ENCODE measurements at places on chromosomes 16 and 17.

- DNase-seq, result no peak
Measured at GRCh38 chr17:2963332-2964027, 99.9 kb downstream of the OR1D5 start.

- no peak for DNase-seq
Measured at GRCh38 chr16:54000361-54000760, 286.2 kb downstream of the IRX3 start.

- no peak for DNase-seq
Measured at GRCh38 chr17:47630614-47631013, 19.1 kb upstream of the KPNB1 start.

GRCh38 chr16:11909653-11910545, 5.9 kb downstream of the GSPT1 start:
- DNase-seq, result peak; percentile 72

GRCh38 chr17:77886387-77886728, 72.1 kb upstream of the TNRC6C start:
- no peak for DNase-seq

DNA sequence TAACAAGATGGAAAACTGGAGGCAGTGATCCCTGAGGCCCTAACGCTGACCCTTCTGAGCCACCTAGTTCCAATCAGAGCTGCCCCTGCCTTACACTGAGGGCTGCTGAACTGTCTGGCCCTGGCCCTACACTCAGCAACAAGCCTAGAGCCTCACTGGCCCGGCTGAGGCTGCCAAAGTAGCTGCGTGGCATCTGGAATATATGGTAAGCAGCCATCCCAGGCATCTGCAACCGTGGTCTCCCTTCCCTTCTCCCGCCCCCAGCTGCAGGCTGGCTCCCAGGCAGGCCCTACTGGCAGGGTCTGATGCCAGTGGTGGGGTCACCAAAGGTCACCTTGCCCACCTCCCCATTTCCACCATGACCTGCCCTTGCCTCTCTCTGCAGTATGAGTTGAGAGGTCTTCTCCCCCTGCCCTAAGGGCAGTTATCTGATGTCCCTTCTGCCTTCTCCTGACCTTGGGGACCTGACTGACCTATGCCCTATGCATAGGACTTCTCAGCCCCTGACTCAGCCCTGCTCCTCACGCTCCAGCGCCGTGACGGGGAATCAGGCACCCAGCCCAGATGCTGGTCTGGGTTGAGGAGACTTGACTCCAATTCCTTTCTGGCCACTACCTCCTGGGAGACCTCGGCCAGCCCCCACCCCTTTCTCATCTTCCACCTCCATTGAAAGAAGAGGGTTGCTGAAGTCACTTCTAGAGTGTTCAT, 45.3 kb downstream of the CPNE2 start:
- DNase-seq, result no peak

DNA sequence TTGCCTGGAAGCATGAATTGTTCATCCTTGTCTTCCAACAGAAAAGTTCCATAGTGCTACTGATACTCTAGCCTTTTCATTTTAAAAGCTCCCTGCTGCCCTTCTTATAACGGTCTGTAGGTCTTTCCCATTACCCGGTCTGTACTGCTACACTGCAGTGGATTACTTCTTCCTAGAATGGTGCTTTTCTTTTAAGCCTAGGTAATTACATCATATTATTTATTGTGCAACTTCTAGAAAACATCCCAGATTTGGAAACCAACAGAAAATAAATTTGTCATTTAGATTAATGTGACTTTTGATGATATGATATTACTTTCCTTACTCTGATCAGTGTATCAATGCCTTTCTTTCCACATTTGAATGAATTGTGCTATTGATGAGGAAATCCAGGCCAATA, 199.4 kb downstream of the TANC2 start:
- no peak for DNase-seq

DNA sequence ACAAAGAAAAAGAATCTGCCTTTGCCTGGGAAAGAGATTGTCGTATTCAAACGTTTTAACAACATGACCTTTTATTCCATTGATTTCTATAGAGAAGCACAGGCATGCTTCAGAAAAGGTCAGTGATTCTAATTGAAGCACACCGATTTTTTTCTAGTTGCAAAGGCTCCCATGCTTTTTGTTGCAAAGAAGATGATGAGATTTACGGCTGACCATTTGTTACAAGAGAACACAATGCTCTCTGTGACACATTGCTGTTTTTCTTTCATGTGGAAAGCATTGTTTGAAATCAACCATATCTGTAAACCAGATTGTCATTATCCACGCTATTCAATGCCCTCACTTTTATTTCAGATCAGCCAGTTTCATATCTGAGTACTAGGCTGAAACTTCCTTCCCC, 99.8 kb downstream of the NLK start:
- DNase-seq, result no peak

- DNase-seq, result no peak
Measured at GRCh38 chr17:34651402-34651811, 72.0 kb downstream of the TMEM132E start.

DNA sequence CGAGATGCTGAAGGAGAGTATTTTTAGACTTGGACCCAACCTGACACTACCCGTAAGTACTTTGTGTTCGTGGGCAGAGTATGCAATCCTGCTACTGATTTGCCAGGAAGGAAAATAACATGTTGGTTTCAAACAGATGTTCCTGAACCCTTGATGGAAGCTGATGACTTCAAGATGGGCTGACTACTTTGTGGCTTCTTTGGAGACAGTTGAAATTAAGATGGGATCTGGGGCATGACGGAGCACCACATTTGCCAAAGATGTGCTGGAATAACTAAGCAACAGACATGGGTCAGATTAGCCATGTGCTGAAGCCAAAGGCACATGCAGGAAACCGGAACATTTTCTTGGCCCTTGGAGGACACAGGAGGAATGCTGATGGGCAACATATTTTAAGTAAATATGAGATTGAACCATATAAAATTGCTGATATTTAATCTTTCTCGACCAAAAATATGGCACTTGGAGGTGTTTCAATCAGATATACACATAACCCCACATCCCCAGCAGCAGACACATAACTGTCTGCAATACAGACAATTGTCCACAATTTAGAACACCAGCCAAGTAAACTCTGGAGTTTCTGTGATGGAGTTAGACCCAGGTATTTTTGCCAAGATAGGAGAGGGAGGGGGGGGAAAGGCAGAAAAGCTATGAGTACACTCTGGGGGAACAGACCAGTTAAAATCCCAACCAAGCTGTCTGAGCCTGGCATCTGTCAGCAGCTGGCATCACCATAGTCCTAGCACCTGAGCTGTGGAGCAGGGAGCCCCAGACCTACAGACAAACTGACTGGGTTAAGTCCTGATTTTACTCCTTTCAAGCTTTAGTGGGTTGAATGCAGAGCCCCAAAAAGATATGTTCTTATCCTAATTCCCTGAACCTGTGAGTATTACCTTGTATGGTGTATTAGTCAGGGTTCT, 329.4 kb upstream of the CDH5 start:
- peak; percentile 67 for DNase-seq

DNA sequence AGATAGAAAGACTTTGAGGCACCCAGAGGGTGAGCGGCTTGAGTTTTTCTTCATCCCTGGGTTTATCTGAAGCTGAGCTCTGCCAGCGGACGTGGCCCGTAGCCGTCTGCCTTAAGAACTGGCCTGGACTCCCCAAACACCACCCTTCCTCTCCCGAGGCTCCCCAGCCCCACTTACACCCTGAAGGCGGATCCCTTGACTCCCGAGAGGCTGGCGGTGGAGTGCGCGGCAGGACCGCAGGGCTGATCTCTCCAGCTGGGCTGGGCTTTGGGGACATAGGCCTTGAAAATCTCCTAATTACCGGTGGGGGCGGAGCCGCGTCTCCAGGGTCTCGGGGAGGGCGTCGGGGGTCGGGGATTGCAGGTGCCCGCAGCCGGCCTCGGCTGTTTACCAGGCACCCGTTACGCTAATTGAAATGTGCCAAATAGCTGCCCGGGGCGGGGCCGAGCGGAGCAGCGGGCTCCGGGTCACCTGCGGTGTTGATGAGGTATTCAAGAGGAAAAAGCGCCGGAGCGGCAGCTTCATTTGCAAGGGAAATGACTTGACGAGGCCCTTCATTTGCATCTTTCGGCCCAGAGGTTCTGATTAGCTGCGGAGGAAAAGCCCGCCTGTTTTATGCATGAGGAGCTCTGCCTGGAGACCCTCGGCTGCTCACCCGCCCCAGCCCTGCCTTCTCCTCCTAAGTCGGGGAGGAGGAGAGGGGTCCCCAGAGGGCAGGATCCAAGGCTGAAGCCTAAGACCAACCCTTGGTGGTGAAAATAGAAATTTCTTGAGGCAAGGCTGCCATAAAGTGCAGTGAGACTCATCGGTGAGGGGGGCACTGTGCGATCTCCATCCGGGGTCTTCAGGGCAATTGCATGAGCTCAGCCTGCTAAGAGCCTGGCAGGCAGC, 100.7 kb downstream of the MGAT5B start:
- DNase-seq, result no peak

DNA sequence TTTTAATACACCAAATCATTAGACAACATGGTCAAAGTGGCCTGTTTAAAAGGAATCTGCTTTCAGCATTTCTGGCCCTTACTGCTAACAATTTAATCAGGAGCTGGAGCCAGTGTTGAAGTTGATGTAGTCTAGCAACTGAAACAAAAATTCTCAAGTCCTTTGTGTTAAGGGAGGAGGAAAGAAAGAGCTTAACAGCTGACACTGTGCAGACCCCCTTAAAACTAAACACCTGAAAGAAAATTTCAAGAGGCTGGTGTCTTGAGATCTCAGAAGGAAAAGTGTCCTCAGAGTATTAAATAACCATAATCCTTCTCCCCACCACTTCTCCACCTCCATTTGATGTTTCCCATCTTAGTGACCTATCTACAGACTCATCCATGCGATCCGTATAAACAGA, 232.1 kb downstream of the FTO start:
- no peak for DNase-seq

DNA sequence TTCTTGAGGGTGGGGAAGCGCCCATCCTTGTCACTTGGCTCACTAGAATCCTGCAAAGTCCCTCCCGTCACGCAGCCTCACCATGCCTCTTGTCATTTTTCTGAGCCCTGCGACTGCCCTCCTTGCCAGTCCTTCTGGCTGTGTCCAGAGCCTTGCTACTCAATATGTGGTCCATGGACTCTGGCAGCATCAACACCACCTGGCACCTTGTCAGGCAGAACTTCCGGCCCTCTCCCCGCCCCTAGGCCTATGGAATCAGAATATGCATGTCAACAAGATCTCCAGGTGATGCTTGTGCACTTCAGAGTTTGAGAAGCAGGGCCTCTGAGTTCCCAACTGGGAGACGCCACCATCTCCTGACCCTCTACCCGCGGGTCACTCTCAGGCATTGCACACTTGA, 12.1 kb downstream of the PIMREG start:
- no peak for DNase-seq

DNA sequence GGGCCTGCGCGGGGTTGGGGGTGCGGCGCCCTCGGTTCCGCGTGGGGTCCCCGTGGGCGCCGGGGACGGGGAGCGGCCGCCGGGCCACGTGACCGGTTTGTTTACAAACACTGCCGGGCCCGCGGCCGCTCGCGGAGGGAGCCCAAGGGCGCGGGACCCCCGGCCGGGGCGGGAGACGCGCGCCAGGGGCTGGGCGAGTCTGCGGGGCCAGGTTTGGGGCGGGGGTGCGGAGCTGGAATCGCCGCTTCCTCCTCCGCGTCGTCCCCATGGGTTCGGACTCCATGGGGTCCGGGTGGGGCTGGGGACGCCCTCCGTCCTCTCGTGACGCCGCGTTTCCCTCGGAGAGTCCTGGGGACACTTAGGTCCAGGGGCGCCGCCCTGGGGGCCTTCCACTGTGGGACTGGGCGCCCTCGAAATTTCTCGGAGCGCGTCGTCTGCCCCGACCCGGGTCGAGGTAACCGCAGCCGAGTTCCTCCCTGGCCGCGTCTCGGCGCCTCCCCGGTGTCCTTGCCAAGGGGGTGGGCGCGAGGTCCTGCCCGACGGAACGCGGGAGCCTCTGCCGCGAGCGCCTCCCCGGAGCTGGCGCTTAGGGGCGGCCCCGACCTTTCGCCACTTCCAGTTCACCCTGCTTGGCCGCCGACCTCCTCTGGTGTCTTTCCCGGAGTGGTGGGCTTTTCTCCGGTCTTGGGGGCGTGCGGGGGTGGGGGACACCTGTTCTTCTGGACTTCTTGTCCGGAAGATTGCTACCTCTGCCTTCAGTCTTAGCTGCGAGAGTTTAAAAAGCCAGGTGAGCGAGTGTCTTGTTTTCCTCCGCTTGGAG, 684 bp downstream of the YPEL2 start:
- no peak for DNase-seq

DNA sequence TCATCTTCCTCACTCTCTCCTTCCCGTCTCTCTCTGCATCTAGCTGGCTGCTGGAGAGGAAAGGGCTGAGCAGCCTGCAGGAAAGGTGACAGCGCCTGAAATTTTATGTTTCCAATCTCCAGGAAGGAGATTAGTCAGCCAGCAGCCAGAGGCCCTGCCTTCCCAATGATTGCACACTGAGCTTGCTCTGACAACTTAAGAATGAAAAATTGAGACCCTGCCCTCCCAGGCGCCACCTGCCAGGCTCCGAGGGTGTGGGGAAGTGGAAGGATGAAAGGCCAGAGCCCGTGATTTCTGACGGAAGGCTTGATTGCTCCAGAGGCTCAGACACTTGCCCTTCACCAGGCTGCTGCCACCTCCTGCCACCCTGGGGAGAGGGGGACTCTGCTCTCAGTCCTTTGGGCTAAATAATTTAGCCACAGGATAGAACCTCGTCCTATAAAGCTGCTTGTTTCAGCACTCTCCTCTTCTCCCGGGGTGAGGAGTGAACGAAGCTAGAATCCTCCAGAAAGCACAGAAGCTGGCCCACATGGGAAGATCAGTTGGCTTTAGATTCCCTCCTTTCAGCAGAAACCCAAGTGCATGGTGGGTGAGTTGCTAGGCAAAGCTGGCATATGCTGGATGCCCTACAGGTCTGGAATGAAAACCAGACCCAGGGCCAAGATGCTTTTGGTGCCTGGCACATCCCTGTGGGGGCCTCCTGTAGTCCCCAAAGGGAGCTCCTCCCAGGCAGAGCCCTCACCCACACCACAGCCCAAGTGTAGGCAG, 33.5 kb downstream of the GRIN2C start:
- DNase-seq, result no peak

- no peak for DNase-seq
Measured at GRCh38 chr17:82178499-82179261, 34.0 kb downstream of the CCDC57 start.

DNA sequence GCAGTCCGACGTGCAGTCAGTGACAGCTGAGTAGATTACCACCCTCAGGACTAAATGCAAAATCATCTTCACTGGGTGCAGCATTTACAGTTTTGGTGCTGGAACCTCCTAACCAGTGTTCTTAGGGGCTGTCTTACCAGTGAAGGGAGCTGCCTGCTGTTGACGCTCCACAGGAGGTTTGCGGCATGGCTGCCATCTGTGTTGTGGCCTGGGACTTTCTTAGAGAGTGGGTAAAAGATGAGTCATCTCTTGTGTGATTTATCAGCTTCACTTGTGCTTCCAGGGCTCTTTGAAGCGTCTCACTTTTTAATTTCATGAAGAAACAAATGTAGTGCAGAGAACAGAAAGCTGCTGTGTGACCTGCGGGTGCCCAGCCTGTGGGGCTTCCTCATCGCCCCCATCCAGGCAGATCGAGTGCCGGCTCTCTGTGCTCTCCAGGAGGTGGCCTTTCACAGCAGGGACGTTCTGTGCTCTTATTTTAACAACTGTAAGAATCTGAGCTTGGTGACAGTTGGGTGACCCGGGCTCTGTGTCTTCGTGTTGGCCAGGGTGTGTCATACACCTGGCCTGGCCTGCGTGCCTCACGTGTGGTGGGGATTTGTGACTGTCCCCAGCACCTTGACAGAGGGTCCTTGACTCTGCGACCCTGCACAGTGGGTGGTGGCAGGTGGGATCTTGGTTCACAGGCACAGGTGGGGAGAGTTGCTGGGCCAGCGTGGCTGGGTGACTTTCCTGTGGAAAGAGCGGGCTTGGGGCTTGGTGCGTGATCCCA, 24.3 kb upstream of the ZNF750 start:
- no peak for DNase-seq
